ENCODE measurements at places on chromosomes 13 and 19.

DNA sequence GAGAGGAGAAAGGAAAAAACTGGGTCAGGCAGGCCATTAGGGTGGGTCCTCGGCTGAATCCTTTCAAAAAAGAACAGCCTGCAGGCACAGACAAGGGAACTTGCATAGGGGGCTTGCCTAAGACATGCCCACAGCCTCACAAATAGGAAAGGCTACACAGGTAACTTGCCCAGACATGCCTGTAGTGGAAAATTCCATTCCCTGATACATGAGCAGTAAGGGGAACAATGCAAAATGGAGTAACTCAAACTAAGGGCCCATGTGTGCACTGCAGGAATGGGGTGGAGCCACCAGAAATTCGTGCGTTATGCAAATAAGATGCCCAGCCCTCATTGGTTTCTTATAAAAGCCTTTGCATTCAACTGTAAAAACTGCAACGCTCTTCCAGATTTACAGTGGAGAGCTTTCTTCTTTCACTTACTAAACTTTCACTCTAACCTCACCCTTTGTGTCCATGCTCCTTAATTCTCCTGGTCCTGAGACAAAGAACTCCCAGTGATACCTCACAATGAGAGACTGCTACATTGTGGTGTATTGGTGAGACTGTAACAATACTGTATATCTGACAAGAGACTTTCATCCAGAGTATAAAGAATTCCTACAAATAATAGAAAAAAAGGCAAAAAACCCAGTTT, 59.5 kb upstream of the SLITRK1 start:
- DNase-seq = no peak

DNA sequence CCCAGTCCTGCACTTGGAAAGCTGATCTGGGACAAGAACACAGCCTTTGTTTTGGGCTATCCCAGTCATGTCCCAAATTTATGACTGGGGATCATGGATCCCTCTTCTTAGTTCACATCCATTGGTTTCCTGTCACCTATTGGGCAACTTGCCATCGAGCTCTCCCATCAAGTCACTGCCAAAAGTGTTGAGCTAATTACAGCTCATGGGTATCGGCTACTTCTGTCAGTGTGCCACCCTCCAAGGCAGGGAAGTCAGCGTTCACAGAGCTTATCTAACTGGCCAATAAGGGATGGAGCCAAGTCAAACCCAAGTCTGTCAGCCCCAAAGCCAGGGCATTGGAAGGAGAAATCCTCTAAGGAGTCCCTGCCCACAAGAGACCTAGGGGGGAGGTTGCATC, 53.2 kb upstream of the KATNAL1 start:
- DNase-seq = no peak

DNA sequence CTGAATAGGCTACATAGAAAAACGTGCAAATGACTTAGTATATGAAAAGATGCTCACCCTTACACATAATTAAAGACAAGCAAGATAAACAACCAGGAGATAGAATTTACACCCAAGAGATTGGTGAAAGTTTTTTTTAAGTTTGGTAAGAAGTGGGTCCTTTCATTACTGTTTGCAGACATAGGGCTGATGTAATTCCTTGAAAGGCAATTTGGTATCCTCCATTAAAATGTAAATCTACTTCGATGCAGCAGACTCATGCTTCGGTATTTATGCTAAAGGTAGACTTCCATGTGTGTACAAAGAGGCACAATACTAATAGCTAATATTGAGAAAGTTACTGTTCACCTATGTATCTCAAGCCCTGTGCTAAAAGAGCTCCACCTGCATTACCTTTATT, 33.5 kb downstream of the CNMD start:
- DNase-seq = no peak

DNA sequence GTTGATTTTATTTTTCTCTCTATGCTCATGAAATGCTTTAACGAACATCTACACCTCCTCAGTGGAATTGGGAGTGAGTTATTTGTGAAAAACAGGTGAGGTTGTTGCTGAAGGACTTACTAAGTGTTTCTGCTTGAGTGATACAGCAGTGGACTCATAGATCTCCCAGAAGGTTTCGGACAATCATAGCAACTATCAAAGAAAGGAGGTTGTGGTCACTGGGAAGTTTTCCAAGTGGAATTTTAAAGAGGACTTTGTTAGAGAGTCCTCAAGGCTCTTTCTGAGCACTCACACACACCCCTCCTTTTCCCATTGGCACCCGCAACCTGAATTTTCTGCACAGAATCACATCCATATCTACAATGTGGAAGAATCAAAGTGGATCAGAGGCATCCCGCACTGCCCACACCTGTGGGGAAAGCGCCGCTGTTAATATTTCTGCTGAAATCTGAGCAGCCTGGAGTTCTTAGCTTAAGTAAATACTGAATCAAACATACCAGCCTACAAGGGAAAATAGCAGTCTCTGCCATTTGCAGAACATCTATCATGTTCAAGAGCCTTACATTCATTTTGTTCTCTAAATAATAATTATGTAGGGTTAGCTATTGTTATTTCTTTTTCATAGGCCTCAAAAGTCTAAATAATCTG, 719.4 kb downstream of the DIAPH3 start:
- no peak for DNase-seq

DNA sequence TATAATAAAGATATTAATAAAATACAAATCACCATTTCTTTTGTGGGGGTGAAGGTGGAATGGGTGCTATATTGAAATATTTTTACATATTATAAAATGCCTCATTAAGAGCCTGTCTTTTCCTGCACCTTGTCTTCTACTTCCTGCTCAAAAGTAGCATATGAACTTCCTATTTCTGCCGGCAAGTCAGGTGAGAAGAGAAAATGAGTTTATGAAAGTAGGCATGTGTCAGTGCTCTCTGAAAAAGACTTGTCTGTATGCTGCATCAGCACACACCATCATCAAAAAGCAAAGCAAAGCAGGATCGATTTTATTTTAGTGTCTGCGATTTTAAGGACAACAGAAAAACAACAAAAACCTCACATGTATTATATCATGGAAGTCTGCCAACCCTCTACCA, 114.2 kb downstream of the RAP2A start:
- no peak for DNase-seq

GRCh38 chr13:25847635-25848626, 203.9 kb downstream of the SHISA2 start:
- DNase-seq = no peak

DNA sequence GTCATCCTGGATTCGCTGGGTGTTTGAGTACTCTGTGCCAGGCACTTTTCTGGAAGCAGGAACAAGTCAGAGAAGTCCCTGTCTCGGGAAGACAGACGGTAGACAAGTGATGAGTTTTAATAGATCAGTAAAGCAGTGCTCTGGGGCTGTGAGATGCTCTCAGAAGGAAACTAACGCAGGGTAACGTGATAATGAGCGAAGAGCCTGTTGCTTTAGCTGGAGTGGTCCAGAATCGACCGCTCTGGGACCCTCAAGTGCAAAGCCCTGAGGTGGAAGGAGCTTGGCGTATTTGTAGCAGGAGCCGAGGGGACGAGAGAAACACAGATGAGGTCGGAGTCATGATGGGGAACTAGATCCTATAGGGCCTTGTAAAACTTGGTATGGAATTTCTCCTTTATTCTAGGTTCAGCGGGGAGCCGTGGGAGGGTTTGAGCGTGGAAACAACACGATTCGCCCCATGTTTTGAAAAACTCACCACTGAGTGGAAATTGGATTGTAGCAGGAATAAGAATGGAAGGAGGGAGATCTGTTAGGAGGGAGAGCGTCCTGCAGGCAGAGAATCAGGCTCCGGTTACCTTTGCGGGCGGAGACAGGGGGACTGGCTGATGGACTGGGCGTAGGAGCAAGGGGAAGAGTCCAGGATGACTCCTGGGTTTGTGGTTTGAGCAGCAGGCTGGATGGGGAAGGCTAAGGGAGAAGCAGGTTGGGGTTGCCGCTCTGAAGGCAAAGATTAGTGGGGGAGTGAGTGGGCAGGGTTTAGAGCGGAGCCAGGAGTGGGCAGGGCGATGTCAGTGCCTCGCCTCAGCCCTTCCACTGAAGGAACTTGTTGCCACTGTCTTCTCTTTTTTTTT, 763 bp downstream of the POLD1 start:
- DNase-seq = no peak

DNA sequence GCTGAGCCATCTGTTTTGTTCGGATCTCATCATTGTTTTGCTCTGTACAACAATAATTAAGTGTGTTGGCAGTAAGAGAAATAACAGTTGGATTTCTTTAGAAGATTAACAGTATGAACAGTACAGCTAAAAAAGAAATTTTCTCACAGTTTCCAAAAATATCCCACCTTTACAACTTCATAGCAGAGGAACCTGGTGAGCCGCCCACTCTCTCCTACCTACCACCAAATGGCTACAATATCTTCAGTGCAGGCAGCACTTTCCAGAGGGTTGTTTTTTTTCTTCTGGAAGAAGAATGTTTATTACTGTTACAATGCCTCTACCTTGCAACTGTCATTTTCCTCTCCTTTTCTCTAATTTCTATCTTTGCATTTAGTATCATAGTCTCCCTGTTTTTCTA, 1577.5 kb upstream of the PRR20A start:
- DNase-seq = no peak

- DNase-seq = no peak
Observed at GRCh38 chr19:7705387-7706187, 3.7 kb upstream of the FCER2 start.

DNA sequence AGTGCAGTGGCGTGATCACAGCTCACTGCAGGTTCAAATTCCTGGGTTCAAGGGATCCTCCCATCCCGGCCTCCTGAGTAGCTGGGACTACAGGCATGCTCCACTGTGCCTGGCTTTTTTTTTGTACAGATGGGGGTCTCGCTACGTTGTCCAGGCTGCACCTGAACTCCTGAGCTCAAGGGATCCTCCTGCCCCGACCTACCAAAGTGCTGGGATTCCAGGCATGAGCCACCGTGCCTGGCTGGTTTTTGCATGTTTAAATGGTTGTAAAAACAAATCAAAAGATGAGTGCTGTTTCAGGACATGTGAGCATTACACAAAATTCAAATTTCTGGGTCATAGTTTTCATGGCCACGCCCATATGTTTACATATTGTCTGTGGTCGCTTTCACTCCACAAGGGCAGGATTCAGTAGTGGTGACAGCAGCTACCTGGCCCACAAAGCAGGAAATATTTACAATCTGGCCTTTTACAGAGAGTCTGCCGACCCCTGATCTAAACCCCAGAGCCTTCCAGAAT, 5.3 kb downstream of the MATK start:
- no peak for DNase-seq

- no peak for DNase-seq
Observed at GRCh38 chr13:52906122-52906903, 57.9 kb upstream of the PCDH8 start.

- DNase-seq = peak; percentile 87
Observed at GRCh38 chr19:35395382-35396199, 24.7 kb downstream of the GPR42 start.

- DNase-seq = no peak
Observed at GRCh38 chr13:42393573-42394360, 121.8 kb downstream of the AKAP11 start.

- peak; percentile 59 for DNase-seq
Observed at GRCh38 chr19:53772943-53773342, 51.2 kb downstream of the NLRP12 start.

DNA sequence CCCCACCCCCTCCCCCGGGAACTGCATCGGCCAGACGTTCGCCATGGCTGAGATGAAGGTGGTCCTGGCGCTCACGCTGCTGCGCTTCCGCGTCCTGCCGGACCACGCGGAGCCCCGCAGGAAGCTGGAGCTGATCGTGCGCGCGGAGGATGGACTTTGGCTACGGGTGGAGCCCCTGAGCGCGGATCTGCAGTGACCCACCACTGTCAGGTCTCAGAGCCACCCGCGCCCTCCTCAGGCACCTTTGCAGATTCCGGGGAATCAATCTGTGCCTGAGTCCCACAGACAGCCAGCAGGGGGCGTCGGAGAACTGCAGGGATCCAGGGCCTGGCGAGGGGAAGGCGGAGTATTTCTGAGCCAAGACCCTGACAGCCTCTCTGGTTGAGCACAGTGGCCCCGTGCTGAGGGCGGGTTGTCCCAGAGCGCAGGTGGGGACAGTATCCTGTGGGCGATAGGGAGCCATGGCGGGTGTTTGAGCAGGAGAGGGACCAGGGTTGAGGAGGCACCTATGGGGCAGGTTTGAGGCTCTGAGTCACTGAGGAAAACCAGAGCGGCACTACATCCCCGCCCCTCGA, 30.4 kb upstream of the CYP4F8 start:
- DNase-seq = peak; percentile 89

DNA sequence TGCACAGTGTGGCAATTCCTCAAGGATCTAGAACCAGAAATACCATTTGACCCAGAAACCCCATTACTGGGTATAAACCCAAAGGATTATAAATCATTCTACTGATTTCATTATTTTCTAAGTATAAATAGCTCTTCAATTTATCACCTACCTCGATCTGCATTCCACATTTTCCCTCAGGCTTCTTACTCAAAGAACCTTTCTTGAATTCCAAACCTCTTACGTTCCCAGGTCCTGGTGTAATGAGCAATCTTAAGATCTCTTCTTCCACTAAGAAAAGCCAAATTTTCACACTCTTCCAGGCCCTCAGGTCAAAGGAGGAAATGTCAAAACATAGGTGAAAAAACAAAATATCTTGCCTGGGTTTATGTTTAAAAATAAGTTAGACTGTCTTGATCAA, 237.3 kb upstream of the GPC6 start:
- no peak for DNase-seq

GRCh38 chr19:38395381-38396114, 7.1 kb downstream of the SPRED3 start:
- DNase-seq = no peak
